ENCODE measurements at places on chromosomes 2 and 18. TPM values are rescaled to one million over a fixed set of nuclear protein-coding genes. Genes with fewer than 3 reads are reported as not detected.

DNA sequence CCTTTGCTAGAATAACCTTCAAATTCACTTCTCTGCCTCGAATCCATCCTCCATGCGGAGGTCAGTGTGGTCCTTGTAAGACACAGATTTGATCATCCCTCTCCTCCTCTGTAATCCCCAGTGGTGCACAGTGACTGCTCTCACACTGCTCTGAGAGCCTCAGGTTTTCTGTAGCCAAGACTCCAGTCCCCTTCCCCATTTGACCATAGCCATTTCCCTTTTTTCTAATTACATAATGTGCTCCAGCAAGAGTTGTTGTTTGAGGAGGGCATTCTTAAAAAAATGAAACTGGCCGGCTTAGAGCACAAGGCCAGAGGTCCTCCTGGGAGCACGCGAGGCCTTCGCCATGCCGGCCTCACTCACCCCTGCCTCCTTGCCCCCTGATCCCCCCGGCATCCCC lies 34.7 kb upstream of the LPIN1 start:
- no peak for DNase-seq

DNA sequence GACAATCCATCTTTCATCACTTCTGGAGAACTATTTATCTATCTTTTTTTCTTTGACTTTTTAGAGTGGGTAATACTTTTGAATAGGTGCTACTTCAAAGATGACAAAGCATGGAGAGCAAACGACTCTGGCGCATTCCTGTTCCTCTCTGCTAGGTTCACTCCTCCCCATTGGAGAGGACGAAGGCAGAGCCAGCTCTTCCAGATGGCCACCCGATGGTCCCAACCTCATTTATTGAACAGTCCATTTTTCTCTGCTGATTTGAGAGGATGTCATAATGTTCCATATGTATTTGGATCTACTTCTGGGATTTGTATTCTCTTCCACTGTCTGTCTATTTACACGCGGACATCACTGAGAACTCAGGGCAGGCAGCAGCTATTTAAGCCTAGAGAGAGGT lies 284.3 kb upstream of the CXCR4 start:
- DNase-seq, result no peak

- DNase-seq, result no peak
These were observed 107.5 kb downstream of the FAM210A start for GRCh38 chr18:13618760-13619438.

PASK gene
- 15.5 TPM for total RNA-seq

- no peak for DNase-seq
These were observed 56.4 kb upstream of the ODC1 start for GRCh38 chr2:10504370-10504993.

DNA sequence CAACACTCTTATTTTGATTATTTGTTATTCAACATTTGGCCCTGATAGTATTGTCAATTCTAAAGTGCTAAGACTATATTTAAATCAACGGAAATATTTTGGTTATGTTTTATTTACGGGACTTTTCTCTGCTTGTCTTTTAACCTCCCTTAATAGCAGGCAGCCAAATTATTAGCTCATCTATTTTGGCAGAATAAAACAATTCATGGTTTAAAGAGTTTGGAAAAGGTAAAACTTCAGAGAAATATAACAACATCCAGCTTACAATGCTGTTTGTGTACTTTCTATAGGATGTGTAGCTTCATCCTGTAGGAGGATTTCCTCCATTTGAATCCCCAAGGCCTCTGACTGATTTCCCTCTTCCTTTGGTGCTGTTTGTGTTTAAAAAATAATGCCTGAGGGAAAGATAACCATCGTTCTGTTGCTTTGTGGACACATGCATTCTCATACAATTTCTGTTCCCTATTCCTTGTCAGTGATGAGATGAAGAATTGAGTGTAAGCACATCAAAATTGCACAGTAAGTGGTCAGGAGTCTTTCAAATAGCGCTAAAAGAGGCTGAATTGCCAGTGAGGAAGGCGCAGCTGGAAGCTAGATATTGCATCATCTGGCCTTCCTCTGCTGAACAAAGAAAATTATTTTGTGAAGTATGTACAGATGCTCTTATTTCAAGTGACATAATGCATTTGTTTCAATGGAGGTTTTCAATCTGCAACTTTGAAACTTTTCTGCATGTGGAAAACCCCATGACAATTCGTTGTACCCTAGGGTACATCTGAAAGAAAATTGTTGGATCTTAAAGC lies 80.3 kb downstream of the CD28 start:
- no peak for DNase-seq

AGXT gene
- total RNA-seq, result not detected

DNA sequence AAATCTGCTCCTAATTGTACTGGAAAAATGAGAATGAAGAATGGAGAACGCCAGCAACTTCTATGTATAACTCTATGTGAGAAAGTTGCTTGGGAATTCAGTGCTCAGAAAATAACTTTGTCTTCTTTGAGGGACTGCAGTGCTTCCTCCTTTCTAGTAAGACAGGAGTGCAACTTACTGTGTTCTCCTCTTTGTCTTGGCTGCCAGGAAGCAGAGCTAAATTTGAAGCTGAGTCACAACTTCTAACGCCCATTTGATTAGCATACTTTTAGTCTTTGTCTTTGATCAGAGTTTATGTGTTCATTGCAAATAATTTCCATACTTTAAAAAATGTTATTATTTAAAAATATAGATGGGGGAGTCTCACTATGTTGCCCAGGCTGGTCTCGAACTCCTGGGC lies 6.6 kb downstream of the ARHGAP25 start:
- no peak for DNase-seq

- no peak for DNase-seq
These were observed 1.2 kb upstream of the MFF start for GRCh38 chr2:227323818-227324217.

DNA sequence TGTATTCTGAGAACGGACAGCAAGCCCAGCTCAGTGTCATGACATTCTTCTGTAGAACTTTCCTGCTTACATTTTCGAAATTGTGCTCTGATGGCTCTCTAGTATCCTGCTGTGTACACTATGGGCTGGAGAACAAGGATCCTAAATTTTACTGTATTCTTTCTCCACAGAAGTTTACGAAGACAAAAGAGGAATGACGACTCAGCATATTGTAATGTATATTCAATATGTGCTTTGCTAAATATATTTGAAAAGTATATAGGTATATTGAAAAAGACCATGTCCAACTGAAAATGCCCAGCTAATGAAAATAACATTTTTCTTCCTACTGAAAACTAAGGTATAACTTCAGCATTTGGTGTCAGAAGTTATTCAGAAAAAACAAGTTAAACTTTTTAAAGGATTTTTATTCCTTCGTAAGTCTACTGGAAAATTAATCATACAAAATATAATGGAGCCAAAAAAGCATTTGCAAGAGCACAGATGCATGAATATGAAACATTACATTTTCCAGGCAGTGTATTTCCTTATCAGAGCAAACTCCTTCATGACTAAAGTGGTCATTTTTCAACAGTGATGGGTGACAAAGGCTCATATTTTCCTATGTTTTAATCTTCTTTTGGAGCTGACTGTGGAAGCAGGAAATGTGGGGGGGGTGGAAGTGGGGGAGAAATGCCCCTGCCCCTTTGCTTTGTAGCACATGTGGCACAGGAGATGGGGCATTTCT lies 143.8 kb upstream of the THUMPD2 start:
- DNase-seq, result no peak

DNA sequence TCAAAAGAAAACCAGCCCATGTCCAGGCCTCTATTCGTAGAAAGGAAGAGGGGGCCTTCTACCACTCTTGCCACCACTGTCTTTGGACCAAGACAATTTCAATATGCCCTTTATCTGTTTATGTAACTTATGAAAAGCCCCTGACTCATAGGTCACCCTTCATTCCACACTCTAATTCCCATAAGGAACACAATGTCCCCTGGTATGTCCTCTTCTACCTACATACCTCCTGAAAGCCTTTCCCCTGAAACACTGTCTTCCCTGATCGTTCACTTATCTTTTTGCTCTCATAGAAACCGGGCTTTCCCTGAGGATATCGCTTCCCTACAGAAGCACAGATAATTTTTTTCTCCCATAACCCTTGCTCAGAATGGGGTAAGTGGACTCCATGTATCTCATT lies 13.3 kb downstream of the EIF2AK3 start:
- no peak for DNase-seq

GRCh38 chr2:221753401-221753800 lies 181.3 kb upstream of the EPHA4 start:
- DNase-seq, result peak; percentile 22

DNA sequence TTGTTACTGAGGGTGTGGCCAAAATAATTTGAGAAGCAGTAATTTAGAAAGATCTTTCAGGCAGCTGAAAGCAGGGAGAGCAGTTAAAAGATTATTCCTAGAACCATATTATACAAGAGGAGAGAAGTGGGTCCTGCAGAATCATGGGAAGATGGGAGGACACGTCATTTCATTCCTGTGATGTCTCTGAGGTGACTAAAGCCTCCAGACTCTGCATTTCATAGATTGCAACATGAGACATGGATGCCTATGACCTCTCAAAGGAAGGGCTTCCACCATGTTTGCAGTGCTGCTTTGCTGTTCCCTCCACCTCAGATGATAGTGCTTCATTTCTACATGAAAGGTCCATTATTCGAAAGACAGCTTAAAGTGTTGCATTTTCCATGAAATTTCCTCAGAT lies 788.4 kb downstream of the TSN start:
- DNase-seq, result peak; percentile 7

DNA sequence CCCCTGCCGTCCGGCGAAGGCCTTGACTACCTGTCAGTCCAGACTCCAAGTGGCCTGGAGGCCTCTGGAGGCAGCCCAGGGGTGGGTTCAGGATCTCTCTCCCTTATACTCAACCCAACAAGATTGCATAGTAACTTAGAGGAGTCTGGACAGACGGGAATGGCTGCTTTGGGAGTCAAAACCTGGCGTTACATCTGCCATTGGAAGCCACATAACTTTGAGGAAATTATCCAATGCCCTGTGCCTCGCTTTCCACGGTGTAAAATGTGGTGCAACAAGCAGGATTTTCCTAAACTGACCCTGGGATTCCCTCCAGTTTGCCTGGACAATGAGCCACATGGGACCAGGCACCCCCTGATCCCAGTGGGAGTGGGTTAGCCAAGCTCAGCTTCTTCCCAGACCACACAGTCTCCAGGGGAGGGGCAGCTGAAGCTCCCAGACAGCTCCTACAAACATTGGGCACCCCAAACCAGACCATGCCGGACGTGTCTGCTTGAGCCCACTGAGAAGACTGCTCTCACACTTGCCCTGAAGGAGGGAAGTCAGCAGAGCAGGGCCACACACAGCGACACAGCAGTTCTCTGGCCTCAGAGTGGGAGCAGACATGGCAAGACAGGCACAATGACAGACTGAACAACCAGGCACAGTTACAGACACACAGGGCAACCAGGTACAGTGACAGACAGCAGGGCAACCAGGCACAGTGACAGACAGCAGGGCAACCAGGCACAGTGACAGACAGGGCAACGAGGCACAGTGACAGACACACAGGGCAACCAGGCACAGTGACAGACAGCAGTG lies 65.6 kb upstream of the RAB6C start:
- no peak for DNase-seq

DNA sequence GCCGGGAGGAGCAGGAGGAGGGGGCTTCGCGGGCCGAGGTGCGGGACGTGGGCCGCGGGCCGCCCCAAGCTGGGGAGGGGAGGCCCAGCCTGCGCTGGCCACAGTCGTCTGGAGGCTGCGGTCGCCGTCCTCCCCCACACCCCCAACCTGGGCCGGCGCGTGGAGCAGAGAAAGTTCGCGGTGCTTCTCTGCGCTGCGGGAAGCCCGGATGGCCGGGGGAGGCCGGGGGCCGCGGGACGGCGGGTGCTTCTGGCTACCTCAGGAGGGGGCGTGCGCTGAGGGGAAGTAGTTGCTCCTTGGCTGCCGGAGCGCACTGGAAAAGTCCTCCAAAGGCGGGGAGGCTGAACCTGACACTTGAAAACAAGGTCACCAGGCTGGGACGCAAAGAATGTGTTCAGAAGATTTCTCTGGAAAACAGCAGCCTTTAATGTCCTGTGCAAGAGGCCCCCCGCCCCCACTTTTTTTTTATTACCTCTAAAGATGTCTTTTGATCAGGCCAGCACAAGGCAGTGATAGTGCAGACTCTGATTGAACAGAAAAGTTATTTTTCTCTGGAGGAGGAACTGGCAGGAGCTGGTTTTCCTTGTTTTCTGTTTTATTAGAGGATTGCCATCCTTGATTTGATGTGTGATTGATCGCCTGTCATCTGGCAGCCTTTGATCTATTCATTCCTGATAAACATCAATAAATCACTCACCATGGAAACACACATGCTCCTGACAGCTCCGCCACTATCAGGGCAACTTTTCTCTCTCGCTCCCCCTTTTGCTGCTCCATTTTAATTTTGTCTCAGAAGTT lies 1.6 kb downstream of the TSHZ1 start:
- peak; percentile 32 for DNase-seq

RMDN2 gene
- total RNA-seq, result 2.4 TPM

SLC23A3 gene
- total RNA-seq, result 0.12 TPM

ZBTB7C gene
- 1.1 TPM for total RNA-seq

ZAP70 gene
- not detected for total RNA-seq

GRCh38 chr2:217223222-217223930 lies 363.5 kb upstream of the TNP1 start:
- peak; percentile 94 for DNase-seq

DNA sequence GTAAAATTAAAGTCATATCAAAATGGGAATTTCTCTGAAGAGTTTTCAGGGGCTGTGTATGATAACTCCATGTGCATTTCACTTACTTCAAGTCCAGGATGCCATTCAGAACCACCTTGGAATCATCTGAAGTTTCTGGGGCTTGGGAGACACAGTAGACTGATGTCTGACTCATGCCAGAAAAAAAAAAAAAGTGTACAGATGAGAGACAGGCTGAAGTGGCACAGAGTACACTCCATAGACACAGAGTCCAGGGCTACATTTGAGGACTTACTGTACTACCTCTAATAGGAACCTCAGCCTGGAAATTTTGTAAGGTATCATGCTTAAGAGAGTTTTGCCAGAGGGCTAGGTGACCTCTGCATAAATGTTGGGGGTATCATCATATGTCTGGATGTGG lies 92.0 kb downstream of the SS18 start:
- no peak for DNase-seq

IL36G gene
- not detected for total RNA-seq

GRCh38 chr18:77038182-77038858 lies 94.3 kb downstream of the MBP start:
- no peak for DNase-seq

DNA sequence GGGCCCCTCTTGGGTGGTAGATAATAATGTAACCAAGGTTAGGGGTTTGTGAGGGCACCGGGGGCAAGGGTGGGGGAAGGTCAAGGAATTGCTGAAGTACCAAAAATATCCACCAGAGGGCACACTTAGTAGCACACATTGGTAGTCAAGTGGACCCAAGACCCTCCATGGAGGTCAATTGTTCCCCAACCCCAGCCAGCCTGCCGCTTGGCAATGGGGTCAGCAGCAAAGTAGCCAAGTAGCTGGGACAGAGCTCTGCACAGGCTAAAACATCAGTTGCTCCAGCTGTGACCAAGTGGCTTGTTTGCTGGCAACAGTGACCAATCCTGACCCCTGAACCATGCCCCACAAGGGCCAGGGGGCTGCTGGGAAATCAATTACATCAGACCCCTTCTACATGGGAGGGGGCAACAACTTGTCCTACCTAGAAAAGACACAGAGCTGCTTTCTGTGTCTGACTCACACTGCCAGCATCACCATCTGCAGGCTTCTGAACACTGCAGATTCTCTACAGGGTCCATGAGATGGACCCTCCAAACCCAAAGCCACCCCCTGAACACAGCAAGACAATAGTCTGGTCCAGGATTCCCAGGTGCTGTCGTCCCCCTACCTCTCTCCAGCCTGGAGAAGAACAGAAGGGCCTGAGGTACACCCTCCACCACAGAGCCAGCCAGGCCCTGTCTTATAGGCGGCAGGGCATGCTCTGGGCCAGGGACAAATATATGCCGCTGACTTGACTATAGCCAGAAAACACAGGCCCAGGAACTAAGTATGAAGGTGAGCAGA lies 76.0 kb downstream of the EMX1 start:
- no peak for DNase-seq

GRCh38 chr2:10193276-10193795 lies 70.8 kb downstream of the RRM2 start:
- no peak for DNase-seq
